WERI-Rb-1 (cell line): ENCODE measurements at places on chromosomes 1 and 21.

DNA sequence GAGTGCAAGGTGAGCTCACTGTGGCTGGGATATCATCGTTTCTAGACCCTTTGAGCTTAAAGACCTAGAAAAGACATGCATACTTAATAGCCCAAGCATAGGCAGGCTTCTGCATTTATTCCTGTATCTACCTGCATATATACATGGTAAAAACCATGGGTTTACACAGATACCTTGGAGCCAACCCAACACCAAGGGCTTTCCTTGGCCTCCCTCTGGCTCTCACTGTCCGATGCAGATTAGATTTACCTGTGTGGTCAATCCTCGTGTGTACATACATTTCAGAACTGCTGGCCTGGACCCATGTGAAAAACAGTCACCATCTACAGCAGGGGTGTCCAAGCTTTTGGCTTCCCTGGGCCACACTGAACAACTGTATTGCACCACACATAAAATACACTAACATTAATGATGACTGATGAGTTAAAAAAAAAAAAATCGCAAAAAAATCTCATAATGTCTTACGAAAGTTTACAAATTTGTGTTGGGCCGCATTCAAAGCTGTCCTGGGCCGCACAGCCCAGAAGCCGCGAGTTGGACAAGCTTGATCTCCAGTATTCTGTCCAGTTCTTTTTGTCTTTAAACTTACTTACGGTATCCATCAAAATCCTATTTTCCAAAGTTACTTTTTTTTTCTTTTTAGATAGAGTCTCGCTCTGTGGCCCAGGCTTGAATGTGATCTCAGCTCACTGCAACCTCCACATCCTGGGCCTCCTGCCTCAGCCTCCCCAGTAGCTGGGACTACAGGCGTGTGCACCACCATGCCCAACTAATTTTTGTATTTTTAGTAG lies 43.5 kb downstream of the WDR4 start:
- no peak for DNase-seq

GRCh38 chr1:230113593-230114236 lies 46.7 kb downstream of the GALNT2 start:
- no peak for DNase-seq

DNA sequence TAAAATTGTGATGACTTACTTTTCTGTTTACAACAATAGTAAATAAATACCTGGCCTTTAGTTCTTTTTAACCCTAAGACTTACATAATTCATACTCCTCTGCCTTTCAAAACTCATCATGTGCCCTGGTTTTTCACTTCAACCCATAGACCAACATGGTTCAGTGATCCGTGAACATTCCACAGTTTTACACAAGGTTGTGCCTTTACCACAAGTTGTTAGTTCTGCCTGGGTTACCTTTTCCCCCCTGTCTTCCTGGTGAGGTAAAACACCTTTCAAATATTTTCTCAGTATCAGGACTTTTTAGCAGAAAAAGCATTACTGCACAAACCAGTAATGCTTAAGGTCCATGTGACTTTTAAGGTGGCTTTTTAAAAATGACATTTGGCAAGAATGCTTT lies 1466.4 kb downstream of the PLA2G4A start:
- no peak for DNase-seq

GRCh38 chr1:44587796-44588460 lies 86.4 kb downstream of the TMEM53 start:
- no peak for DNase-seq

GRCh38 chr1:61839679-61840078 lies 97.4 kb downstream of the PATJ start:
- DNase-seq = no peak

DNA sequence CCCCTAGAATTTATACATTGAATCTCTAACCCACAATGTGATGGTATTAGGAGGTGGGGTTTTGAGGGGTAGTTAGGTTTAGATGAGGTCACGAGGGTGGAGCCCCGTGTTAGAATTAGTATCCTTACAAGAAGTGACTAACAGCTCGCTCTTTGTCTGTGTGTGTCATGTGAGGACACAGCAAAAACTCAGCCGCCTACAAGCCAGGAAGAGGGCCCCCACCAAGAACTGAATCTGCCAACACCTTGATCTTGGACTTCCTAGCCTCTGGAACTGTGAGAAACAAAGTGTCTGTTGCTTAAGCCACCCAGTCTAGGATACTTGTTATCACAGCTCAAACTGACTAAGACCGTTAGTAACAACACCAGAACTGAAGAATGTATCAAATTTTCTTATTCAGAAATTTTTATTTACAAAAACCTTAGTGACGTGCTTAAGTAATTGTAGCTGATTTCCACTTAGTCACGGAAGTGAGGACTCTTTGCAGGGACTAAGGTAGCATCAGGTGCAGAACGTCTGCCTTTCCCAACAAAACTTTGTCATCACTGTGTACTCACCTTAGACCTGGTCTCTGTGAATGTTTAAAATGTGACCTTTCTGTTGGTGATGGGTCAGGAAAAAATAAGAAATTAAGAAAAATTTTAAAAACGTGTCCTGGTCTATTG lies 24.5 kb upstream of the LRRC8C start:
- DNase-seq = no peak

DNA sequence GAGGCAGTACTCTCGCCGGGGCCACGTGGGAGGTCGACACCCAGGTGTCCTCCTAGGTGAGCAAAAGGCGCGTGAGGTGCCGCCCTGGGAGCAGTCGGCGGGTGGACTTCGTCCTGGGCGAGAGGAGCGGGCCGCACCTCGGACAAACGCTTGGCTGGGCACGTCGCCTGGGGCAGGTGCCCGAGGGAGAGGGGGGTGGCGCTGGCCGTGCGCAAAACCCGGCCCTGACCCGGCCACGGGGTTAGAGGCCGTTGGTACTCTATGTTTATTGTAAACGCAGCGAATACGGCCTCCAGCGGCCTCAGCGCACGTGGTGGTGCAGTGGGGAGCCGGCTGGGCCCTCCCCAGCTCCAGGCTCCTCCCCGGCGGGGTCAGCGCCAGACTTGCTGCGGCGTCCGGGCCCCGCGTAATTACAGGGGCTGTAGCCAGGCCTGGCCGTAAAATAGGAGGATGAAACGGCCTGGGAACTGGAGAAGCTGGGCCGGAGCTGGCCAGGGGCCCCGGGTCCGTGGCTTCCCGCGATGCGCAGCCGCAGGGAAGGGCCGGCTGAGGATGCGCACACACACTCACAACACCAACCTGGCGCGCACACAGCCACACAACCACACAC lies 1.6 kb upstream of the EFNA1 start:
- no peak for DNase-seq

- DNase-seq = no peak
Observed at GRCh38 chr21:17590430-17590829, 22.3 kb downstream of the BTG3 start.

- DNase-seq = no peak
Observed at GRCh38 chr1:35637401-35637809, 3.9 kb downstream of the PSMB2 start.

DNA sequence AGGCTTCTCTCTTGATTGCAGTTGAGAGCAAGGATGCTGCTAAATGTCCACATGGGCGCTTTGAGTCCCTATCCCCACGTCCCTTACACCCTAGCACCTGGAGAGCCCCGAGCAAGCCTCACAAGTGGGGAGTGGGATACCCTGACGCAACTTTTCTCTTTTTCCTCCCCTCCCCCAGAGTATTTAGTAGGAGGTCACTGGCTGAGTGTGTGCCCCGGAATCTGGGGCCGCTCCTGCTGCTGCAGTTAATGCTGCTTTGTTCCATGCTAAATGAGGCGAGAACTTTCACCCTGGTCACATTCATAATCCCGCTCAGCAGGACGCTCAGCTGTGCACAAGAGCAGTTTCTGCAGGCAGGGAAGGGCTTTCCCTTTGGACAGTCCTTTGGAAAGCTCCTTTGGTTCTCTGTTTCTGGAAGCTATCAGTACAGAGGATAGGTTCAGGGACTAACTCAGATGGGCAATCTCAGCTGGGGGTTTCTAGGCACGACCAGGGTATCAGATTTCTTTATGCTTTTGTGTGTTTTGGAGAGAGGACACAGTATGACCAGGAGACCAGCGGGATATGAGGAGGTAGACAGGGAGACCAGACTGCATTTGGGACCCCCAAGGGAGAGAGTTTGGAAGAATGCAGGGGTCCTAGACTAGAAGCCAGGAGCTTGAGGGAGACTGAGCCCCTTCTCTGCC lies 75.9 kb downstream of the NOS1AP start:
- DNase-seq = peak; percentile 90

- DNase-seq = no peak
Observed at GRCh38 chr1:226681652-226682493, 57.2 kb downstream of the ITPKB start.
